ENCODE measurements at places on chromosomes 7 and 10.

GRCh38 chr7:99379043-99379577, 4.6 kb downstream of the ARPC1B start:
- no peak for DNase-seq

DNA sequence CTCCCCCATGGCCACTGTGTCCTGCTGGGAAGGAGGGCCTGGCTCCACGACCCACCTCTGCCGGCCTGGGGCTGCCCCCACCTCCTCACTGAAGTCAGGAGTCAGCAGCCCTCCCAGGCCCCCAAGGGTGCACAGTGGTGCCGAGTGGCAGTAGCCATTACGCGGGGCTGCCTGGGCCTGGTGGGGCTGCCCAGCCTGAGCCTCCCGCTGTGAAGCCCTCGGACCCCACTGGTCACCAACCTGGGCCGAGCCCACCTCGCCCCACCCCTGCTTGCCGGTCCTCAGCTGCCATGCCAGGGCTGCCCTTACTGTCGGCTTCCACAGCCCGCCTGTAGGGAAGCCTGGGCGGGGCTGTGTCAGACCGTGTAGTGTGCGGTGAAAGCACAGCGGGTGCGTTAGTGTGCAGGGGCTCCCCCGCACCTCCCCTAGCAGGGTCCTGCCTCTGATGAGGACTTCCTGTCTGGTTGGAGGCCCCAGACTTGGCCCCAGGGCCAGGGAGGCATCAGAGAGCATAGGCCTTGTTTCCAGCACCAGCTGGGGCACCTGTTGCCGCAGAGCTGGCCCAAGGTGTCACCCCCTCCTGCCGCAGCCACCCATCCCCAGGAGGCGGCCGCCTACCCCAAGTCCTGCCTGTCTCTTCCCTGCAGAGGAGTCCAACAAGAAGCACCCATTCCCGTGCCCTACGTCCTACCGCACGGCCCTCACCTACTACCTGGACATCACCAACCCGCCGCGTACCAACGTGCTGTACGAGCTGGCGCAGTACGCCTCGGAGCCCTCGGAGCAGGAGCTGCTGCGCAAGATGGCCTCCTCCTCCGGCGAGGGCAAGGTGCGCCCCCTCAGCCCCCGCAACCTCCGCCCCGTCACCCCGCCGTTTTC, 10.0 kb downstream of the TMEM120A start:
- DNase-seq: no peak

DNA sequence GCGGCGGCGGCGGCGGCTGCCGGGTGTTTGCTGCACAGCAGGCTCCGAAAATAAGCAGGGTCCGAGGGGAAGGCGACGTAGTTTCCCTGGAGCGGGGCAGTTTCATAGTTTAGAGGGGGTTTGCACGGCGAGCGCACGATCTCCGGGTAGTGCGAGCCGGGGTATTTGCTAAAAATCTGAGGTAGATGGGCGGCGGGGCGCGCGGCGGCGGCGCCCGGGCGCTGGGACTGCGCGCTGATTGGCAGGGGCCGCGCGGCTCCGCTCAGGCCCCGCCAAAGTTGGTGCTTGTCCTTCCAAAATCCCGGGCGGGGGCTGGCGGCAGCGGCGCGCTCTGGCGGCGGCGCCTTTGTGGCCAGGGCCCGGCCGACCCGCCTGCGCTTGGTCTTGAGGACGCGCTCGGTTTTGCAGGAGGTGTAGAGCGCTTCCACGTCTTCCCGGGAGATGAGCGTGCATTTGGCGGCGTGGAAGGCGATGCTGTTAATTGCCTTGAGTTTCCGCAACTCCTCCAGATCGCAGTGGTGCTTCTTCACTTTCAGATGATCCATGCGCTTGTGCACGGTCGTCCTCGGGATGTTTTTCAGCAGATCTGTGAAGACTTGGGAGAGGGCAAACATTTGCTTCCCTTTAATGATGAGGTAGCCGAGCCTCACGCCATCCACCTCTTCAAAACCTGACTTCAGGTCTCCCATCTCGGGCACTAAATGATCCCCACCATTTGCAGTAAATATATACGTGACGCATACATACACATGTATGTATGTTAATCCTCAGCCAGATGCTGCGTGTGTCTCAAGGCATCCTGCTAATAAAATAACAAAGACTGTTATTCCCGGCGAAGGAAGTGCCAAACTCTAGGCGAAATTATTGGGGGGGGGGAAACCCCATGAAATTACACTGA, 8.1 kb downstream of the SKIDA1 start:
- no peak for DNase-seq

- DNase-seq: peak; percentile 62
These were observed 95.4 kb downstream of the ELMO1 start for GRCh38 chr7:37352974-37353948.

DNA sequence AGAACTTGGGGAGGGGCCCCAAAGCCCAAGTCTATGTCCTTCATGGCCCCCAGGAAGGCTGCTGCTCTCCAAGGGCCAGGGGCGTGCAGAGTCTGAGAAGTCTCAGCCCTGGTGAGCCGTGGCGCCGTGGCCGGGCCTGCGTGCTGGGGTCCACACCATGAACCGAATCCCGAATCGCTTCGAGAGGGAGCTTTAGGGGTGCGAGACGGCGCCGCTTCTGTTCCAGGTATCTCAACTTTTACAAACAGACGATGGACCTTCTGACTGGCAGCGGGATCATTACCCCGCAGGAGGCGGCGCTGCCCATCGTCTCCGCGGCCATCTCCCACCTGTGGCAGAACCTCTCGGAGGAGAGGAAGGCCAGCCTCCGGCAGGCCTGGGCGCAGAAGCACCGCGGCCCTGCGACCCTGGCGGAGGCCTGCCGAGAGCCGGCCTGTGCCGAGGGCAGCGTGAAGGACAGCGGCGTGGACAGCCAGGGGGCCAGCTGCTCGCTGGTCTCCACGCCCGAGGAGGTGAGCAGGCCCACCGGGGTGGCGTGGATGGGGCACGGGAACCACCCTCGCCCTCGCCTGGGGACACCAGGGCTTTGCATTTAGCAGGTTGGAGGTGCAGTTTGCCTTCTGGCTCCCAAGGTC, 12.7 kb downstream of the STRA8 start:
- DNase-seq: no peak

DNA sequence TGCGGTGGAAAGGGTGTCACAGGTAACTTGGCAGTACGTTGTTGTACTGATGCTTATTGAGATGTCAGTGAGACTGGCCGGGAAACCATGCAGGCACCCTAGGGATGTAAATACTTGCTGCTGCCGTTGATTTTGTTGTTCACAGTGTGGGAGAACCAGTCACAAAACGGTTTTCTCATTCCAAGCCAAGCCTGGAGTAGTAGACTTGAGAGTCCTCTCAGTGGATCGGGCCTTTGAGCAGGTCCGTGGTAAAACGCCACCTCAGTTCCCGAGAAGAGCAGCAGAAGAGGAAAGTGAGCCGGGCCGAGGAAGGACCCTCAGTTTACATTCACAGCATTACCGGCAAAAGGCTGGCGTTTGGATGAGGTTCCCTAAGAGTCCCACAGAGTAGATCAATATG, 1.1 kb downstream of the JAKMIP3 start:
- DNase-seq: no peak

- no peak for DNase-seq
These were observed 29.4 kb downstream of the COL1A2 start for GRCh38 chr7:94423863-94424735.

GRCh38 chr7:157707983-157708918, 371.4 kb downstream of the DNAJB6 start:
- DNase-seq: no peak

DNA sequence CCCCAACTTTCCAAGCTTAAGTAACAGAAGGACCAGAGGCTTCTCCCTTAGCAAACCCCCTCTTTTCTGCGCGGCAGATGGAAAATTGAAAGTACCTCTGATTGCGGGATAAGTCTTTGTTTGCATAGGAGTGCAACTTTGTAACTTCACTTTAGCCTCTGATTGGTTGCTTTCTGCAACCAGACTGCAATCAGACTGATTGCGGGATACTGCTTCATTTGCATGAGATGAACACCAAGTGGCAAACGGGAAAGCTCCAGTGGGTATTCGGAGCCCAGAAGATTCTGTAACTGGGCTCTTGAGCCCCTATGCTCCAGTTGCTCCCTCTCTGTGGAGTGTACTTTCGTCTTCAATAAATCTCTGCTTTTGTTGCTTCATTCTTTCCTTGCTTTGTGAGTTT, 260.6 kb downstream of the BAMBI start:
- DNase-seq: no peak

DNA sequence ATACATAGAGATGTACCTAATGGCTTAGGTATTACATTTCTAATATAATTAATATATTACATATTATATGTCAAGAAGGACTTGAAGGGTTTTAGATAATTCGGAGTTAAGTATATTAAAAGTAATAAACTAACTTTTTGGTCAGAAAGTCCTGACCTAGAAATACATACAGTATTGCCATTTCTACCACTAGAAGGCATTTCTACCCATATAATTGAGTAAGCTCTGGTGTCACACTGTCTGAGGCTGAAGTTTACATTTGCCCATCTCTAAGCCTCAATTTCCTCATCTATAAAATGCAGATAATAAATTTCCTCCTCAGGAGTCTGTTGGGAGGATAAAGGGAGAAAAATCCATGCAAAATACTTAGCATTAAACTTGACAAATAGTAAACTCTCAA, 7.1 kb downstream of the FKBP14 start:
- no peak for DNase-seq

- no peak for DNase-seq
These were observed 26.2 kb downstream of the GRID1 start for GRCh38 chr10:86340176-86340990.
